ENCODE measurements at places on chromosomes 13 and 19.

DNA sequence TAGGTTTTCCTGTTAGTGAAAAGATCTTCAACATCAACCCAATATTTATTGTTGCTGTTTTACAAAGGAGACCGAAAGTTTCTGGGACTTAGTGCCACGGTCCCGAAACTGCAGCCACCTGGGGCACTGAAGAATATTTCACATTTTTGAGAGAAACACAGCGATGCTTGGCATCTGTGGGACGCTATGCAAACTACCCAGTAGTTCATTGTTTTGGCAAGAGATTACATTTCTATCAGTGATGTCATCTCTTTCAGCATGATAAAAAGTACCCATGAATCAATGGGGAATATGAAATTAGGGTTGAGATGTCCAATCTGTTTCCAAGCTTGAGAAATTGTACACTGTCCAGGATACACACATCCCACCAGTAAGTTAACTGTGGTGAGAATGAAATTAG is 43.9 kb downstream of the TGDS start:
- DNase-seq: no peak

- no peak for DNase-seq
Observed at GRCh38 chr13:54486421-54487166, 1458.0 kb downstream of the OLFM4 start.

DNA sequence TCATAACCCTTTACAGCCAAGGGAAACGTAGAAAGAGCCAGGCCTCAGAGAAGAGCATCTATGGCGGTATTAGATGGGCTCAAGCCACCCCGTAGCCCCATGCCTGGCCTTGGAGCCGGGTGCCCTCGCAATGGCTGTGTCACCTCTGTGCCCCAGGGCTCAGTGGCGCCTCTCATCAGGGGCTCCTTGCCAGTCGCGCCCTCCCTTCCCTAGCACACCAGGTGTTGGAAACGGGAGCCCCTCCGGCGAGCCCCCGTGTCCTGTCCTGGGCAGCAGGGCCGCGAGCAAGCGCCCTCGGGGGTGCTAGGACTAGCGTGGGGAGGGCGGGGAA is 453 bp downstream of the ZNF256 start:
- DNase-seq: no peak

DNA sequence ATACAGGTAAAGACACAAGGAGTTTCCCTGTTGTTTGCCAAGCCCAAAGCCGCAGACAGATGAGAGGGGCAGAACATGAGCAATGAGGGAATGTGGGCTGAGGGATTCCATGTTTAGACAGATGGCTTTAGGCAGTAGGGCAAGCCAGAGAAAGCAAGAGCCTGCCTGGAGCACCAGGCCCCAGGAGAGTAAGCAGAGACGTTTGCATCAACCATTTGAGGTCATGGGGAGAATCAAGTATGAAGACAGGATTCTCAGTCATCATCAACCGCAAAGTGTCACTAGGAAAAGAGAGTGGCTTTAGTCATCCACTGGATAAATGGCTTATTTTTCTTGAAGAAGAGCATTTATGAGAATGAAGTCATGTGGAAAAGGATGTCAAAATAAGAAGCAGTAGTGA is 184.7 kb downstream of the COG6 start:
- no peak for DNase-seq

GRCh38 chr13:42396901-42397655 is 125.1 kb downstream of the AKAP11 start:
- DNase-seq: no peak

GRCh38 chr13:107649079-107649478 is 566.3 kb downstream of the LIG4 start:
- no peak for DNase-seq

GRCh38 chr19:55486971-55487923 is 989 bp upstream of the SSC5D start:
- peak; percentile 94 for DNase-seq

GRCh38 chr19:3881272-3882040 is 971 bp downstream of the ATCAY start:
- no peak for DNase-seq

DNA sequence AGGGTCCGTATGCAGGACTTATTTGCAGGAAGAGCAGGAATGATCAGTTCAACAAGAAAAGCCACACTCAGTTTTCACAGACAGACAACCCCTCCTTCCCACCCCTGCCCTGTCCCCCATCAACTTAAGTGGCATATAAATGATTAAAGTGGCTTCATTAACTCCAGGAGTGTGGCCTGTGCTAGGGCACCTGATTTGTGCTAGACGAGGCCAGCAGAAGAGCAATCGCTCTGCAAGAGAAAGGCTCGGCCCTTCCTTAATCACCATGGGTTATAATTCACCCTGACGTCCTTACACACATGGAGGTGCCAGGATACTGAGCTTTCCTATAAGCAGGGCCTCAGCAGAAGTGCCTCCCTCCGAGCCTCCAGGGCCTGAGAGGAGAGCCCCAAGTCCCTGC is 14.6 kb downstream of the C19orf12 start:
- no peak for DNase-seq

DNA sequence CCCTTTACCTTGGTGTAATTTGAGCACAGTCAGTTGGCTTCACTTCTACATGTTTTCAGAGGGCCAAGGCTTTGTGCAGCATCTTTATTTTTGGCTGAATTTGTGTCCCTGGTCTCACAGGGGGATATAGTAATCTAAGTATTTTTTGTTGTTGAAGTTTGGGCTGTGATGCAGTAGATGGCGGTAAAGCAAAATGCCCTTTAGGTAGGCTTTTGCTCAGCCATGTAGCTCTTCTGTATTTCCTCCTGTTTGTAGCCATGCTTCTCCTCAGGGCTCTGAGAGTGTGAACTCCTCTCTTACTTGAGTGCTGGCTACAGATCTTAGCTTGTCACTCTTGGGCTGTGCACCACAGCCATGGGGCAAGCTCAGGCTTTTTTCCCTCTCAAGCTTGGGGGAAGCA is 328.6 kb downstream of the SLITRK5 start:
- no peak for DNase-seq

DNA sequence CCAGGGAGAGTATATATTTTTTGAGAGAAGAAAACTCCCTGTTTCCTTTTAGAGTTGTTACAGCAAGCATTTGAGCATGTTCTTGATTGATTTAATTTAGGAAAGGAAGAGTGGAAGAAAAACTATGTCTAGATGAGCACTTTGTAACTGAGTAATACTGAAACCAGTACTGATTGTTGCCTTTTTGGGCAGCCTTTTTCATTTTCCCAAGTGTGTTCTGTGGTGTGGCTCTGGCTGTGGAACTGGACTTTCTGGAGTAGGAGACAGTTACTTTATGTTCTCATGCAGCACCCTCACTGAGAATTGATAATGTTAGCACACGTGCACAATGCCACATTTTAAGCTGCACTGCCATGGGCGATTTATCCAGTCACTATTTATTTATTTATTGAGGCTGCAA is 211.5 kb downstream of the LMO7 start:
- no peak for DNase-seq

- DNase-seq: no peak
Observed at GRCh38 chr13:66780814-66781213, 449.3 kb downstream of the PCDH9 start.

DNA sequence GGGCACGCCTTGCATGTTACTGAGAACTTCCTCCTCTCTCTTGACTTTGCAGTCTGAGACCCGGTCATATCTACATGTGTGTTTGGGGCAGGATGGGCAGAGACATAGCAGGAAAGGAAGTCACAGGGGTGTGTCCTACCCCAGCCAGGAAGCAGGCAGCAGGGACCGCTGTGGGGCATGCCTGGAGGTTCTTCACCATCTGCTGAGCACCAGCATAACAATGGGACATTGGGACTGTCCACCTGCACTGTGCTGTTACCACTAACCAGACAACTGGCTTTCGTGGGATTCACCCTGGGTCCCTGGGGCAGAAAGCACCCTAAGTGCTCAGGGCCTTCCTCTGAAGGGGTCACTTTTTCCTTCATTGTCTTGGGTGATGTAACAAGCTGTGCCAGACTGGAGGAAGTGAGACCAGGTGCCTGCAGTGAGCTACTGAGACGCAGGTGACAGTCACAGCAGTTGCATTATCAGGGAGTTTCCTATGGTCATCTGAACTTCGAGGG is 2.6 kb upstream of the HAUS5 start:
- no peak for DNase-seq

- peak; percentile 42 for DNase-seq
Observed at GRCh38 chr13:98843482-98843877, 91.0 kb upstream of the SLC15A1 start.

GRCh38 chr19:33849551-33850147 is 53.0 kb downstream of the KCTD15 start:
- DNase-seq: no peak

DNA sequence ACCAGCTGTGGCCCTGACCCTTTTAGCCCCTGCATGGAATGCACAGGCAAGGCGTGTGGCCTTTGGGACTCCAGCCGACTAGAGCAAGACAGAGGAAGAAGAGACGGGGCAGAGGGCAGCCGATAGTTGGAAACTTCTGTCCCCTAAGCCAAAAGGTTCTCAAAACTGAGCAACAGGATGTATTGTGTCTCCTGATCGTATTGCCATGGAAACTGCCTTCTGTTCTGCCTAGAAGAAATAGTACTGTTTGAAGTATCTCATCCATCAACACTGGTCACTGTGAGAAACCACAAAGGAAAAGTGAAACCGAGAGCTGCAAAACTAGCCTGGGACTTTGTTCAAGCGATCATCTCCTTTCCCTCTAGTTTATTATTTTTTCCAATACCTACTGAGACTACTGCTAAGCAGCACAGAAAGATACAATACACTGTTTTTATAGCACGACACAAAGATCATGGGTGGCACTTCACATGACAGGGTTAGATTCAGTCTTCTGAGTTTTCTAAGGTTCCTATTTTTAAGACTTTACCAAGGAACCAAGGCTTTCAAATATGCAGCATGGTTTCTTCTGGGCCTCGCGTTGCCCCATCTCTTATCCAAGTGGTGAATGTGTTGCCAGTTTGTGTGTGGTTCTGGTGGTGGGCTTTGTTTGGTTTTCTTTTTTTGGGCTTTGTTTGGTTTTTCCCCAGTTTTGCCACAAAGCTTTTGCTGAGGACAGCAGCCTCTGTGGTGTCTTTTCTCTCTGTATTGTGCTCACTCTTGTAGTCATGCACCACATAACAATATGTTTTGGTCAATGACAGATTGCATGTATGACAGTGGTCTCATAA is 49.3 kb upstream of the GPR183 start:
- peak; percentile 57 for DNase-seq

DNA sequence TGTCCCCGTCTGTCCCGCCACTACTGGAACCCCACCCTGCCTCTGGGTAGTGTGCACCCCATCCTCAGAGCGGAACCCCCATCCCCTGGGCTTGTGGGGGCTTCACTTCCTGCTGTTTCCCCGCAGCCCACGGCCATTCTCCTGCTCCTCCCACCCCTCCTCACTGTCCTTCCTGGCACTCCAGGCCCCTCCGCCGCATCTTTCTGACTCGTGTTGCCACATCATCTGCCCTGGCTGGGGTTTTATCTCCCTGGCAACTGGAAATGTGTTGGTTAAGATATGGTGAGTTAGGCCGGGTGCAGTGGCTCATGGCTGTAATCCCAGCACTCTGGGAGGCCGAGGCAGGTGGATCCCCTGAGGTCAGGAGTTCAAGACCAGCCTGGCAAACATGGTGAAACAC is 37.3 kb downstream of the KDM4B start:
- DNase-seq: no peak

Data from muscle of back (tissue), 13 donors.